ENCODE measurements at places on chromosomes 3 and 15.

GRCh38 chr3:122912772-122913538 lies 114.6 kb downstream of the SEMA5B start:
- no peak for DNase-seq

DNA sequence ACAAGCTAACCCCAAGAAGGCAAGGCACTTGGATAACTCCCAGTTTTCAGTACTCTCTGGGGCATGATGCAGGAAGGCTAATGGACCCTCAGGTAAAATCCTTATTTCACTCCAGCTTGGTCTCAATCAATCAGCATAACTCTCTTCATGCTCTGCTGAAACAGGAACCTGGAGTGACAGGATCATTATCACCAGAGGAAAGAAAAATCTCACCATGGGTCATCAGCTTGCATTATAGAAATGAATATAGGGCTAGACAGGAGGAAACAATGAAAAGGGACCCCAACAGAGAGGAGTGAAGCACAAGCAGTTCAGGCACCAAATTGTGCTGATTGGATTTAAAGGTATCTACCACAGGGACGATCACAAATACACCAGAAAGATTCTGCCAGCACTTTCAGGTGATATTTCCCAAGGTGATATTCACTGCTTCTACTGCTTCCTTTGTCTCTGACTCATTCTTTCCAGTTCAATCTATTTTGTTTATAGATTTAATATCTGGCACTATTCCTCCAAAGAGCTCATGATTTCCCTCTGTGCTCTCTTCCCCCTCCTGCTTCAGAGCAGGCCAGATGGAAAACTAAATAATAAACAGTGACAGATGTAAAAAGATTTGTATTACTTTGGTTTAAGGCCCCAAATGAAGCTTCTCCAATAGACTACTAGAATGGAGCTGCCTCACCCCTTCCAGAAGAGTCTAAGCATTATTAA lies 22.9 kb upstream of the THUMPD3 start:
- DNase-seq, result no peak

- no peak for DNase-seq
These were observed 277.9 kb upstream of the TLE3 start for GRCh38 chr15:70375586-70375985.

- DNase-seq, result no peak
These were observed 18.8 kb downstream of the B4GALT4 start for GRCh38 chr3:119221779-119222320.

GRCh38 chr3:129310111-129311011 lies 31.7 kb downstream of the HMCES start:
- DNase-seq, result no peak

GRCh38 chr15:101099183-101099582 lies 152.7 kb downstream of the CHSY1 start:
- DNase-seq, result no peak
